ENCODE measurements at places on chromosomes 7 and 10.

DNA sequence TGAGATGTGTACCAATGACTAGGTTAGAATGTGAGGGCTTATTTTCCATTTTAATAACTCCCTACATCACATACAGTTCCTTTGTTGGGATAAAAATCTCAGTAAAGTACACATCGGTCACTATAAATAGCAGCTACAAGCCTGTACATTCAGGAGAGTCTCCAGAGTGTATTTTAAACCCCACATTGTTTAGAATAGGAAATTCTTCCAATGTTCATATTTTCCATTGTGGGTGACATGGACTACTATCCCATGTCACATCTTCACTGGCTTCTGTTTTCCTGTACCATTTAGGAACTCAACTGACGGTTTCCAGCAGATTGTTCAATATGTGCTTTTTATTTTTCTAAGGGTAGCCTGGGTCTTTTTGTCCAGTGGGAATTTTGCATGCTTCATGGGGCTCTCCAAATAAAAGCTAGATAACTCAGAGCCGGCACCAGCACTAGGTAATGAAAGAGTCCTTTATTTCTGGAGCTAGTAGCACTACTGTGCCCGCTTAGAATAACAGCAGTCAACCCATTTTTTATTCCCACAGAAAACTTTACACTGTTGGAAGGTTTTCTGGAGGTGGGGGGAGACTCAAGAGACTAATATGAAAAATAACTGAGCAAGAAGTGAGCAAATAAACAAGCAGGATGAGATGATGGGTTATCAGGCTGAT lies 100.5 kb downstream of the CALD1 start:
- no peak for DNase-seq

- DNase-seq = no peak
Observed at GRCh38 chr10:7913126-7913872, 95.0 kb downstream of the TAF3 start.

GRCh38 chr10:81911328-81911727 lies 36.3 kb downstream of the NRG3 start:
- no peak for DNase-seq

GRCh38 chr7:47730142-47730541 lies 148.2 kb upstream of the TNS3 start:
- no peak for DNase-seq

DNA sequence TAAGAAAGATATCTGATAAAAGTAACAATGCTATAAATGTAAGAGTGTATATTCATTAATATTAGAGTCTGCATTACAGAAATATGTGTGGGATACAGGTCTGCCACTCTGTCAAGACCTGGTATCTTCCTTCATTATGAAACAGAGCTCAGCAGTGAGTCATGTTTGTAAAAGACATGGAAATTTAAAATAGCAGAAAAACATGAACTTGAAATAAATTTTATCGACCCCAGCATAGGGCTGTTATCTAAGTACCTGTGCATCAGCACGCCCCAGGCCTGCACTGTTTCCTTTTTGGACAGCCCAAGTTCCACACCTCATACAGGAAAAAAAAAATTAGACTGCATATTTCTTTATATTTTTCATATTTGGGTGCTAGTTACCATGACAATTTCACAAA lies 58.0 kb upstream of the ZPBP start:
- no peak for DNase-seq

GRCh38 chr10:68876246-68877138 lies 24.6 kb upstream of the DDX50 start:
- no peak for DNase-seq

DNA sequence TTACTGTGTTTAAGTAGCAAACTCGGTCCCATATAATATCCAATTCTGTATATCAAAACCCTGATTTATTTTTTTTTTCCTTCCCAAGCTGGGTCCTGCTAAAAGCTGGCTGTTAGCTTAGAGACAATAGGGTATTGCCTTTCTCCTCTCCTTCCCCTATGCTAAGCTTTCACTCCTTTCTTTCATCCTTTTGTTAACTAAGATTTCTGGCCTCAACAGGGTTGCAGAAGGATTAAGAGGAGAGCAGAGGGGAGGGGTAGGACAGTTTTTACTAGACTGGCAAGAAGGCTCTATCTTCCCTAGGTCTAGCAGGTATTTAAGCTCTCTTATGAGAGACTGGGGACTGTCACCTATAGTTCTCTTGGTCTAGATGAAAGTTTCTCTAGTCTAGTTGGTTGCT lies 229.2 kb downstream of the KCND2 start:
- no peak for DNase-seq
